HS-5 (cell line): ENCODE measurements at places on chromosomes 5 and 9.

DNA sequence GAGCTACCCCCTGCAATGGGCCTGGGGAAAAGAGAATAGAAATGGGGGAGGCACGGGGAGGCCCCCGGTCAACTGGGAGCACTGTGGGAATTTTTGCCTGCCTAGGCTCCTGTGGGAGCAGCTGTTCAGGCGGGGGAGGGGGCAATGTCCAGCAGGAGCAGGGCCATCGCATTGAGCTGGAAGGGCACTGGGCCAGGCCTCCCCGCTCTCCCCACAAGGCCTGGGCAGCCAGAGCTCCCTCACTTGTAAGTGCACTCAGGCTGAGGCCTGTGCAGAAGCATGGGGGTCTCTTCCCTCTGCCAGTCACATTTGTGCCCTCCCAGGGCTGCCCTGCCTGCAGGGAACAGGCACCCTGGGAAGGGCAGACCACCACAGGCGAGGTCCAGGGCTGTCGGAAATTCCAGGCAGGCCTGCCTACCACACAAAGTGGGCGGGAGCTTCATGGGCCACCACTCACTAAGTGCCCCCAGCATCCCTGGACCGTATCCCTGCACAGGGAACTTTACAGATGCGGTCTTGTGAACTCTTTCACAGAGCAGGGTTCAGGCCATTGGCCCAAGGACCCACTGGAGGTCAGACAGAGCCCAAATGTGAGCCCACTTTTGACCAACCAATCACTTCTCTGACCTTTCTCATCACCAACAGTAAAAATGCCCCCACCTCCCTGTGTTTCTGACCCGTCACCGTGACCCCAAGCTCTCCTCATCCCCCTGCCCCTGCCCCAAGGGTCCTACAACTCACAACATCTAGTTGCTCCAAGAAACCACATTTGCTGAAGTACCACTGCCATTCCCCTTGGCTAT, 1.0 kb upstream of the CFAP157 start:
- no peak for DNase-seq

- peak; percentile 42 for DNase-seq
These were observed 13.1 kb upstream of the DCAF12 start for GRCh38 chr9:34139477-34140146.

GRCh38 chr9:37251452-37251851, 131.1 kb downstream of the ZCCHC7 start:
- DNase-seq = no peak

GRCh38 chr5:131400585-131400984, 136.7 kb downstream of the CDC42SE2 start:
- no peak for DNase-seq

GRCh38 chr9:76365028-76365427, 29.2 kb downstream of the RFK start:
- DNase-seq = peak; percentile 14

DNA sequence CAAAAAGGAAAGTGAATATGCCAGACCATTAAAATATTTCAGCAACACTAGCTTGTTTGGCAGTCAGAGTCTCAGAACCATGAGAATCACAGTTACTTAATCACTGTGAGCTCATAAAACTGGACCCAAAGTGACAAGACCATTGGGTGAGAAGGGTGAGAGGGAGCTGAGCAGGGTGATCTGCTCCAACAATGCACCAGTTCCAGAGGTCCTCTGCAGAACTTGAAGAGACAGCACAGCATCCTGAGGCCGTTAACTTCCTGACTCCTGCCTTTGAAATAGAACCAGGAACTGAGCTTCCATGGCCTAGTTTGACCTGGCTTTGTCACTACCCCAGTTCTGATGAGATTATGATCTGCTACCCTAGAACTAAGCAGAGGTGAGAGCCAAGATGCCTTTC, 57.4 kb downstream of the NFIB start:
- no peak for DNase-seq

DNA sequence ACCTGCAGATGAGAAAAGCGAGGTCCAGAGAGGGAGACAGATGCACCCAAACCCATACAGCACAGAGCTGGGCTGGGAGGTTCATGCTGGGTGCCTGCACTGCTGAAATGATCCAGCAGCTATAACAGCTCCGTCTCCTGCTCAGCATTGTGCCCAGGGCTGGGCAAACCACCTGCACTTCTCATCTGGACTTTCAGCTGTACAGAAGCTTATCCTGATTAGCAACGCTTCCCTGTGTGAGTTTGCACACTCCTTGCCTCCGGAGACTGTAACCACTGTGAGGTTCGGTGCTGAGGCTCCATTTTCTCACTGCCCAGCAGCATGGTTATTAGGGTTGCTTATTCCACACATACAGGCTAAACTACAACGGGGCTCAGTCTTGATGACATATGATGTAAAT, 326.1 kb downstream of the ASTN2 start:
- DNase-seq = no peak

- DNase-seq = no peak
These were observed 536.8 kb downstream of the BNC2 start for GRCh38 chr9:16333691-16334090.

GRCh38 chr5:134648425-134649162, at the start of gene SEC24A:
Gene SEC24A, plus strand, starts transcription at chr5:134648785. Its CDS starts 292 bp downstream, at chr5:134649077.
- peak; percentile 74 for DNase-seq

GRCh38 chr9:136763649-136764035, 676 bp downstream of the LCN15 start:
- no peak for DNase-seq

GRCh38 chr9:70542311-70542931, 128.0 kb upstream of the KLF9 start:
- no peak for DNase-seq

DNA sequence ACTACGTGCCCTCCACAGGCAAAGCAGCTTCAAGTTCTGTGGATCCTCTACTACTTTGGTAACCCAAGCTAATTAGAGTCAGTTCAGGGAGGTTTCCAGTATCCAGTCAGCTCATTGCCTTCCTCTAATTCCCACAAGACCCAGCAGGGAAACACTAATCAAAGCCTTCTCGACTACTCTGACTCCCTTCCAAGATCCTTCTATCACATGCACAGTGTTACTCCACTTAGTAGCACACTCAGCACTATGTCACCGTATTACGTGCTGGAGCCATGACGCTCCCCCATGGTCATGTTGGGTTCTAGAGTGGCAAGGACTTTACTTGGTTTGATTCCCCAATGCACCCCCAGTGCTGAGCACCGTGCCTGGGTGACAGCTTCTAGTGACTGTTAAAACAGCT, 53.0 kb downstream of the DCP2 start:
- no peak for DNase-seq

DNA sequence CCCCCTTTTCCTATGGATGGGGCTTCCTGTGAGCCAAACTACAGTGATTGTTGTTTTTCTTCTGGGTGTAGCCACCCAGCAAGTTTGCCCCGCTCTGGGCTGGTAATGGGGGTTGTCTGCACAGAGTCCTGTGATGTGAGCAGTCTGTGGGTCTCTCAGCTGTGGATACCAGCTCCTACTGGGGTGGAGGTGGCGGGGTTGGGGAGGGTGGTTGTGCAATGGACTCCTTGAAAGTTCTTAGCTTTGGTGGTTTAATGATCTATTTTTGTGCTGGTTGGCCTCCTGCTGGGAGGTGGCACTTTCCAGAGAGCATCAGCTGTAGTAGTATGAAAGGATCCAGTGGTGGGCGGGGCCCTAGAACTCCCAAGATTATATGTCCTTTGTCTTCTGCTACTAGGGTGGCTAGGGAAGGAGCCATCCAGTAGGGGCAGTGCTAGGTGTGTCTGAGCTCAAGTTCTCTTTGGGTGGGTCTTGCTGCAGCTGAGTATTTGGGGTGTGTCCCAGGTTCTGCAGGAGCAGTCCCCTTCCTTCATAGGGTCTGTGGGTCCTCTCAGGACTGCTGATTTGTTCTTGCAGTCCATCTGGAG, 275.6 kb upstream of the PAPPA start:
- no peak for DNase-seq

DNA sequence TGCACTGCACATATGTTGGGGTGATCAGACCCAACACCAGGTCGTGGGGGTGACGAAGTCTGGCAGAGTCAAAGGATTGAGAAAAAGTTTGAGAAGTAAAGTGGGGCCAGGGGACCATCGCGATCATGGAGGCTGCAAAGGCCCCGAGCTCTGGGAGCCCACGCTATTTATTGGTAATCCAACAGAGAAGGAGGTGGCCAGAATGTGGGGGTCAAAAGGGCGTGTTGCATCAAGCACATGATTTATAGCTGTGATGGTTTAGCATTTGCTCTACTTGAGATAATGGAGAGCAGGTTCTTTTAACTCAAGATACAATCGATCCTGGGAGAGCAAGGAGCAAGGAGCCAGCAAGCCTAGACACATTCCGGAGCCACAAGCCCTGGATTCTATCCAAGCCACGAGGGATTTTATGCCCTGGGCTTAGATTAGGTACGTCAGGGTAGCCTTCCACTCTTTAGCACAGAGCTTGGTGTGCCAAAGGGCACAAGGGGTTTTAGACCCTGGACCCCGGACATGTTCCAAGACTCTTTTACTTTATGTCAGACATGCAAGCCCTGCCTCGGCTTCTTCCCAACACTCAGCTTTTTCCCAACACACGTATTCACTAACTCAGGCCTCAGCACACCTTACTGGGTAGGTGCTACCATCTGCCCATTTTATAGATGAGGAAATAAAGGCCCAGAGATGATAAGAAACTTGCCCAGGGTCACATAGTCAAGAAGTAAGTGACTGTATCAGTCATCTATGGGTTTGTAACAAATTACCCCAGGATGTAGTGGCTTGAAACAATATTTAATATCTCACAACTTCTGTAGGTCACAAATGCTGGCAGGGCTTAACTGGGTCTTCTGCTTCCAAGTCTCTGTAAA, 39.5 kb downstream of the NSUN2 start:
- DNase-seq = no peak

DNA sequence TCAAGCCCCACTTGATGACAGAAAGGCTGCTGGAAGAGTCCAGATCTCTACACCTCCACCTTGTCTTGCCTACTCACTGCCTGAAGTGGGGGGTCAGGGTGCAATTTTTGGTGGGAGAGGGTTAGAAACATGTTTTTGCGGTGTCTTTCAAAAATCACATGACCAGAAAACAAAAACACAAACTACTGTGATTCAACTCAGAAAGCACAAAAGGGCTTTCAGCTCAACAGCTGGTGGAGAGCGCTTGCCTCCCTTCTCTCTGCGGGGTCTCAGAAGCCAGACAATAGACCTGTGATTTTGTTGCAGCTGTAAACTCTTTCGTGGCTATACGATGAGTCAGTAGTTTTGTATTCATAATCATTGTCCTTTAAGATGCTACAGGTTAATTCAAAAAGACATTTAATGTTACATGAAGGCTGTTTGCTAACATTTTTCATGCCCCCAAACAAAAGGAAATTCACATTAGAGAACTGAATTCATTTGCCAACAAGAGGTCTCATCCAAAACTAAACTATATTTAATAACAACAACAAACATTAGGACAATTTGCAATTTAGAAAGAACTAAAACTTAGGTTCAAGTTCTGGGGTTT, 172.6 kb upstream of the RAI14 start:
- no peak for DNase-seq

- no peak for DNase-seq
These were observed 41.6 kb upstream of the SLC36A2 start for GRCh38 chr5:151388960-151389359.

GRCh38 chr5:68289498-68289897, 73.9 kb downstream of the PIK3R1 start:
- DNase-seq = no peak

GRCh38 chr5:100643473-100643872, 108.3 kb downstream of the FAM174A start:
- DNase-seq = no peak

GRCh38 chr5:73380710-73381589, 67.6 kb downstream of the FOXD1 start:
- no peak for DNase-seq

- no peak for DNase-seq
These were observed 9.5 kb downstream of the GZMK start for GRCh38 chr5:55033568-55033967.

DNA sequence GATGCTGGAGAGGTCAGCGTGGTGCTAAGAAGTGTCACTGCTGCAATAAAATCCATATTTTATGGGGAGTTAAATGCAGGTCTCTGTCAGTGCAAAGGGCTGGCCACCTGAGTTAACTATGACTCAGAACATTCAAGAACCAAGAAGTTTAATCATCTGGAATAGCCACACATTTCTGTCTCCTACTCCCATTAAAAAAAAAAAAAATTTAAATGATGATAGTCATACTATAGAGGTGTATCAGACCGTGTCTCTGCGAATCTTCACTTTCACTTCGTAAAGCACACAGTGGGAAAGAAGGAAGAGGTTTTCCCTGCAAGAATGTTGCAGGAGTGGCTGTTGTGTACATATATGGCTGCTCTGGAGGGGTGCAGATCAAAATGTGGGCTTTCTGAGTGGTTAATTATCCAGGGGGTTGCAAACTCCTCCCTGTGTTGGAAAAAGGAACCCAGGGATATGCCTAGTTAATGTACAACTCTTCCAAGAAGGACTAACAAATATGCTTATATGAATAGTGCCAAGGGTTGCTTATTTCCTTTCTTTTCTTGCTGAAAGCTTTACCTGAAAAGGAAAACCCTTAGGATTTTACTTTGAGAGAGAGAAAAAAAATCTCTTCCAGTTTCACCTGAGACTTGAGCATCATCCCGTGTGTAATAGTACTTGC, 1.5 kb downstream of the CDH6 start:
- no peak for DNase-seq

- no peak for DNase-seq
These were observed 153.5 kb downstream of the SV2C start for GRCh38 chr5:76236684-76237083.

- no peak for DNase-seq
These were observed 16.7 kb upstream of the SLC36A1 start for GRCh38 chr5:151430731-151431130.

GRCh38 chr5:127028822-127029457, 1.4 kb downstream of the MARCHF3 start:
- no peak for DNase-seq

- no peak for DNase-seq
These were observed 4.3 kb downstream of the RAI14 start for GRCh38 chr5:34660444-34660843.

- no peak for DNase-seq
These were observed 1.0 kb downstream of the CEMIP2 start for GRCh38 chr9:71767163-71767775.

GRCh38 chr5:435961-436640, 6.9 kb upstream of the EXOC3 start:
- DNase-seq = no peak

- DNase-seq = no peak
These were observed 3.4 kb downstream of the KIAA1958 start for GRCh38 chr9:112489876-112490666.

GRCh38 chr5:91110686-91111085, 272.4 kb downstream of the ARRDC3 start:
- DNase-seq = no peak

DNA sequence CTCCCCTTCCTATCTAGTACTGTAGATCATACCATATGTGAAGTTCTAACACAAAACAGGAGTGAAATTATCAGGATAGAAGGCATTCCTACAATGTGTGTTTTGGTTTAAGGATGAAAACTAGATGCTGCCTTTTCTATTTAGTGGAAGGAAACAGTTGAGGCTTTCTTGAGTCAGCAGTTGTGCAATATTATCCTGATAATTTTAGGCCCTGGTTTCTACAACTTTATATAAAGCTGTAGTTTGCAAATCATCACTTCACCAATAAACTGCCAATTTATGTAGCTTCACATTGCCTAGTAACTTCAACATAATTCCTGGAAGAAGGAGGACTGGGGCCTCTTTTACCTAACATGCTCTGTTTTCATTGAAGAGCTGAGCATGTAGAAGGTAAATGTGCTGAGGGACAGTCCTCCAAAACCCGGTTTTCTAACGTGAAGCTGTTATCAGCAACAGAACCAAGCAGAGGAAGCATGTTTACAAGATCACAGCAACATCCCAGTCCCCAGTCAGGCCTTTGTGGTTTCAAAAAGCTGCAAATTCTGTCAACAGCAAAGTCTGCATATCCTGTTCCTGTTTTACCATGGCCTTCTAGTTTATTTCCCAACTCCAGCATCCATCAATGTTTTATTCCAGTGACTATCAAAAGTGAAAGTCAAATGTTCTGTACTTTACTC, 513.4 kb upstream of the MEF2C start:
- no peak for DNase-seq
